AG04449 (cell line): ENCODE measurements at places on chromosomes 7 and 10.

DNA sequence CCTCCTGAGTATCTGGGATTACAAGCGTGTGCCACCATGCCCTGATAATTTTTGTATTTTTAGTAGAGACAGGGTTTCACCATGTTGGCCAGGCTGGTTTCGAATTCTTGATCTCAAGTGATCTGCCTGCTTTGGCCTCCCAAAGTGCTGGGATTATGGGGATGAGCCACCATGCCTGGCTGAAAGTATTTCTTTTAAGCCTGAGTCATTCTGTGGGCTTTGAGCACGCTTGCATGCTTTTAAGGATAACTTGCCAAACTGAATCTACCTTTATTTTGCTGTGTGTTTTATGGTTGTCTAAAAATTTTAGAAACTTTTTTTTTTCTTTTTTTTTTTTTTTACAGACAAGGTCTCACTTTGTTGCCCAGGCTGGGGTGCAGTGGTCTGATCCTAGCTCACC is 33.2 kb downstream of the CNNM2 start:
- no peak for DNase-seq

- no peak for DNase-seq
Observed at GRCh38 chr10:34740321-34740720, 74.8 kb downstream of the PARD3 start.

DNA sequence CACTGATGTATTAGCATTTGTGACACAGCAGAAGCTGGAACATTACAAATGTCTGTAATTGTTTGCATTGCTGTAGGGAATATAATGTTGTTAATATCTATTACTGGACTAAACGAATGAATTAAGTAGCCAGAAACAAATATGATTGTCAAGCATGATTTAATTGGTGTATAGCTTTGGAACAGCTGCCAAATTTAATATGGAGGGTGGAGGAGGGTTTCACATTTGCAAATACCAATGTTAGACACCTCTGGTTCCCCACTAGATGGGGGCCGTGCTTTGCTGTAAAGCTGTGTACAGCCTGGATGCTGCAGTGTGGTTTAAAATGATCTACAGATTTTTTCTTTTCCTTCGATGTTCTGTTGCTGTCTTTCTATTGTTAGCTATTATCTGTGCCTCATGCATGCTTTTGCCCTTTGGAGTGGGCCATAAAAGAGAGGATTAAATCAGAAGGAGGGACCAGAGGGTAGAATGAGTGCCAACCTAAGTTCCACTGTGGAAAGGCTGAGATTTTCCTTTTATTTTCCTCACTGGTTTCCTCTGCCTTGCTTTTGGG is 23.1 kb downstream of the DNAJB9 start:
- no peak for DNase-seq

DNA sequence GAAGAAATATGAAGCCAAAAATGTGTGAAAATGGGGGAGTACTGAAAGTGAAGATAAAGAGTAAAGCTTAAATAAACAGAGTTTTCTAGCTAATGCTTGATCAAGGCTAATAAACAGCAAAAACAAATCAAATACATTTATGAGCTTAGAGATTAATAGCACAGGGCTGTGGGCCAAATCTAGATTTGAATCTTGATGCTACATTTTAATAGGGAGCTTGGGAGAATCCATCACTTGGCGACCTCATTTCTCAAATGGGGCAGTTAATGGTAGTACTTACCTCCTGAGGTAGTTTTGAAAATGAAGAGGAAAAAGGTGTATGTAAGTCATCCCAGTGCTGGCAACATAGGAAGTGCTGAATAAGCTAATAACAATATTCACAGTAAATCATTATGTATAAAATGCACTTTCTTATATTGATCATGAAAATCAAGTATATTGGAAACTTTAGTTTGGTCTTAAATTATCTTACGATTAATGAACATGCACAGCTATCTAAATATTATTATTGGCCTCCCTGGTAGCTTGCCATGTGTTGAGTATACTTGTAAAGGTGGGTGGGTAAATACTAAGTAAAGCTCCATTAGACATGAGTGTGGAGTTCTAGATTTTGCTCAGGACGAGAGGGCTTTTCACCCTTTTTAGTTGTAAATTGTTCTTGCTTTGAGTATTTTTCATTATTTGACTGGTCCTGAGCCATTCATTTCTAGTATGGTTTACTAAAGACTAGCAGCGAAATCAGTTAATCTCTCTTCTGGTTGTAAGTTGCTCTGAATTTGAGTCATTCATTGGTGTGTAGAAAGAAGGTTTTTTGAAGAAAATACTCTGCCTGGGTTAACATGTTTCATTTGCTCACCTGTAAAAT is 5.1 kb downstream of the BICC1 start:
- no peak for DNase-seq

GRCh38 chr10:110903280-110904278 is 15.4 kb downstream of the BBIP1 start:
- no peak for DNase-seq

- DNase-seq: no peak
Observed at GRCh38 chr7:28700096-28700495, 258.0 kb downstream of the TRIL start.
